Left ventricle myocardium superior (tissue), 1 donor: ENCODE measurements at places on chromosomes 7 and 10. TPM values are rescaled to one million over a fixed set of nuclear protein-coding genes. Genes with fewer than 3 reads are reported as not detected.

Gene USP54
- total RNA-seq = 22.4 TPM

Gene PRDX3
- 288 TPM for total RNA-seq

Gene GPR37
- not detected for total RNA-seq

Gene MSMB
- total RNA-seq = not detected

Gene ASZ1
- total RNA-seq = not detected

Gene OR2A7
- 0.55 TPM for total RNA-seq

Gene TSPAN12
- 69.0 TPM for total RNA-seq

Gene ENKUR
- total RNA-seq = not detected

Gene ARL3
- total RNA-seq = 13.6 TPM

Gene PNLIPRP3
- not detected for total RNA-seq

Gene NEUROG3
- total RNA-seq = not detected

Gene RPEL1
- not detected for total RNA-seq

Gene SNCG
- 21.2 TPM for total RNA-seq

Gene UTF1
- total RNA-seq = not detected

Gene UPK3BL1
- total RNA-seq = 13.0 TPM
